Right ventricle myocardium inferior (tissue), 1 donor: ENCODE measurements at places on chromosomes 4 and X.

- no peak for DNase-seq
Measured at GRCh38 chr4:102537269-102537668, 36.1 kb downstream of the NFKB1 start.

DNA sequence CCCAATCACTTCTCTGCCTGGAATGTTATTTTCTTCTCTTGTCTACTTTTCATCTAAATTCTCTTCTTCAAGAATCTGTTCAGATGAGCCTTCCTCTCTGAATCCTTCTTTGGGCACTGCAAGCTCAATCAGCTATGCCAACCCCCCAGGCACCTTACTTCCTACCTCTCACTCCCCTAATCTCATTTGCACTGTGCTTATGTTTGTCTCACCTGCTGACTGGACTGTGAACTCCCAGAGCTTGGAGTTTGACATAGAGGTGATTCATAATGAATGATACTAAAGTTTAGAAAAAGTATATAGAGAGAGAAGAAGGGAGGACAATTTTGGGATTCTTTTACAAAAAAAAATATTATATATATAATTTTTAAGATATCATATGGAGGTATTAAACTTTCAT, 36.3 kb downstream of the ANXA10 start:
- DNase-seq = no peak

DNA sequence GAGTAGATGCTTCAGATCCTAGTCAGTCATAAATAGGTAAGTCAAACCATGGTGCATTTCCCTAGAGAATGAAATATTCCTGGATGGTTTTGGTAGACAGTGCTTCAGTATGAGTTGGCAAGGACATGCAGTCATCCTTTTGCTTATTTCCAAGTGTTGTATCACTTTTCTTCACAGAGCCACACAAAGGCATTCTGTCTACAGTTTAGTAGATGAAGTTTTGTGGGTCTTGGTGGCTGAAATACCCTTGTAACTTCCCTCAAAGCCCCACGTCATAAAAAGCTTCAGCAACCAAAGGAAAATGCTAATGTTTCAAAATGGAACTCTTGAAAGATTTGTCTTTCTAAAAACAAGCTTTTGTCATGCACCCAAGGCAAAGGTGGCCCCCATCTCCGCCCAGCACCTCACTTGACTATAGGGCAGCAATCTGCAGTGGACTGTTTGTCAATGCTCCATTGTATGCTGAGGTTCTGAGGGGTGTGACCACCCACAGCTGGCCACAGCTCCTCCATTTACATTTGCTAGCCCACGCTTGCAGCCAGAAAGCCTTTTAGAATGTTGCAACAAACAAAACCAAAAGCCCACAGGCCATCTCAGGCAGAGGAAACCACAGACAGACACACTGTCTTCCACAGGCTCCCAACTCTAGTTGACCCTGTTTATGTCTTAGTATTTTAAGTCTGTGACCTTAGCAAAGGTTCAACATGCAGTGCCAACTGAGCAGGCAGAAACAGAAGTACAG, 87.1 kb upstream of the FAM9C start:
- DNase-seq = no peak

DNA sequence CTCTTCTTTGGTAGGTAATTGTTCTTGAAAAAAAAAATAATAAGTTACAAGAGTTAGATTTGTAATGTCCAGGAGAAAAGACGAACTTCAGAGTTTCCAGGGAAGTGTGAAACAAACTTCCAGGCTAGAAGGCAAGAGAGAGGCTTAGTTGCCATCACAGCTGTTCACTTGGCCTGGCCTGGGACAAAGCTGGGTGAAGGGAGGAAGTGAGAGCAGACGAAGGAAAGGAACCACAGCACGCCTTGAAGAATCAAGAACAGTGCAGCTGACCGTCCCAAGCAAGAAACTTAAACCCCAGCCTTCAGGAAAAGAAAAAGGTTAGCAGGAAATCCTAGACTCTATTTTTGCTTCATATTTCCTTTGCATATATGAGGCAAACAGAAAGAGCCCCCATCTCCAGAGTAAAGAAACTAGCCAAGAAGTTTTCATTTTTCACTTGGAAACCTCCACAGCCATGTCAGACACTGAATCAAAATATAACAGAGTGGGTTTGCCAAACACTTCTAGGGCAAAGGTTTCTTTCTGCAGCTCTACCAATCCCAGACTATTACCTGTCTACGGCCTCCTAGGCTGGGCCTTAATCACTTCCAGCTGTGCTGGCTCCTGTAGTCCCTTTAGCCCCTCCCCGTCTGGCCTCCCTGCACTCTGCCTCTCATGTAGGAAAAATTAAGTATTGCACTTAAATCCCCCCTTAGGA, 209.6 kb downstream of the SPATA18 start:
- DNase-seq = no peak

DNA sequence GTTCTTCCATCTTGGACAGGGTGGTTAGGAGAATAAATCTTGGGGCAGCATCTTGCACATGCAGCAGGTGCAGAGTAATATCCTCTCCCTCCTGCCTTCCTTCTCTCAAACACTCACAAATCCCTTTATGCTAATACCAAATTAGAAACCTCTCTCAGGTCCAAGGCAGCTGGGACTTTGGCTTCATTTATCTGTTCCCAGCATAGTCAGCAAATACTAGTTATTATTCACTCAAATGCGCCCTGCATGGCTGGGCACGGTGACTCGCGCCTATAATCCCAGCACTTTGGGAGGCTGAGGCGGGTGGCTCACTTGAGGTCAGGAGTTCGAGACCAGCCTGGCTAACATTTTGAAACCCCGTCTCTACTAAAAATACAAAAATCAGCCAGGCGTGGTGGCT, 156.0 kb upstream of the GALNT7 start:
- no peak for DNase-seq

- no peak for DNase-seq
Measured at GRCh38 chr4:145679520-145679919, 426 bp upstream of the C4orf51 start.

DNA sequence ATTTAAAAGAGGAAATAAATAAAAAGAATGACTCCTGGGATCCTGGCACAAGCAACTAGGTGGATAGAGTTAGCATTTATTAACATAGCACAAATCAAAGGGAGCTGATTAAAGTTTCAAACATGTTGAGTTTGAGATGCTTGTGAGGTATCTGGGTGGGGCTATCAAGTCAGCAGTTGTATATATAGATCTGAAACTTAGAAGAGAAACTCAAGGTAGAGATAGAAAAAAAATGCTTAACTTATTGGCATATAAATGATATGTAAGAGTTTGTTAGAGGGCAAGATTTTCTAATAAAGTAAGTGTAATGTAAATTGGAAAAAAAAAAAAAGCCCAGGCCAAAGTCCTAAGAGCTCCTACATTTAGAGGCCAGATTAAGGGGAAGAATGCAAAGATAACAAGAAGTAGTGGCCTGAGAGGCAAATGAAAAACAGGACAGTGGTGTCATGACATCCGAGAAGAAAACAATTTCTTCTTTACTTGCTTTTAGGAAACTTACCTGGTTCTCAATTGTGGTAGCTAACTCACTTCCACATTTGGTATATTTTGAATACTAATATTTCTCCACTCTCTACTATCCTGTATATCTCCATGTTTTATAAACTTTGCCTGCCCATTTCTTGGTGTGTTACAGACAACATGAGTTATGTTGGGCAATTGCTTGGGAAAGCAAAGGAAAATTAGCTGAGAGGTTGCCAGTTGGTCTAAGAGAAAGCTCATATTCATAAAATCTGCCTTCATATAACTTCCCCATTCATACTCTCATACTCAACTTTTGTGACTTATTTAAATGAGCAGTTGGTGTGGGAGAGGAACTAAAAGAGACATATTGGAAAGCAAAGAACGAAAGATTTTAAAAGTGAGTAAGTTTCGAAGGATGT, 169.2 kb downstream of the PARM1 start:
- DNase-seq = no peak

GRCh38 chr4:184382189-184382846, 92.0 kb downstream of the IRF2 start:
- no peak for DNase-seq

GRCh38 chrX:135520022-135520552, 373 bp upstream of the INTS6L start:
- DNase-seq = no peak

DNA sequence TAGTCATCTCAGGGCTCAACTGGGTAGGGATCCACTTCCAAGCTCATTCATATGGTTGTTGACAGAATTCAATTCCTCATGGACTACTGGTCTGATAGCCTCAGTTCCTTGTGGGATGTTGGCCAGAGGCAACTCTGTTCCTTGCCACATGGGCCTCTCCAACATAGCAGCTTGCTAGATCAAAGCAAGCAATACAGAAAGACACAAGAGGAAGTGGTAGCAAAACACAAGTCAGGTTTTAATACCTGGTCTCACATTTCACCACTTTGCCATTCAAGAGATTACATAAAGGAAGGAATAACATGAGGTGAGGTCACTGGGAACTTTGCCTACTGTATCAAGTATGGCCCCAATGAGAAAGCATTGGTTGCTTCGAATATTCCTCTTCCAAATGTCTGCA, 79.2 kb downstream of the PRSS12 start:
- DNase-seq = no peak

- no peak for DNase-seq
Measured at GRCh38 chrX:130887376-130887775, 15.6 kb downstream of the ENOX2 start.

DNA sequence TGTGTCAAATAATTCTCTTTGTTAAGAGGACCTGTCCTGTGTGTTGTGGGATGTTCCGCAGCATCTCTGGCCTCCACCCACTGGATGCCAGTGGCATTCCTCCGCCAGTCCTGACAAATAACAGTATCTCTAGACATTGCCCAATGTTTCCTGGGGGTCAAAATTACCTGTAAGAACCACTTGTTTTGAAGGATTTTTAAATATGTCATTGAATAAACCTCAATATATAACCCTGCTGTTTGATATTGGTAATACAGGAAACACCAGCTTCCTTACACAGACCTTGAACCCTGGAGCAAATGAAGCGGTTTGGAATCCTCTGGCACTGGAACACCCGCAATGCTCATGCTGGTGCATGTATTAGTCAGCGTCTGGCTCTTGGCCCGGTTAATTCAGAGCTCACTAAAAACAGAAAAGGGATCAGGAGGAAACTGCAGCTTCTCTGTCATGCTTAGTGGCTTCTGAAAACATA, 101.3 kb downstream of the TBL1X start:
- DNase-seq = peak; percentile 72

DNA sequence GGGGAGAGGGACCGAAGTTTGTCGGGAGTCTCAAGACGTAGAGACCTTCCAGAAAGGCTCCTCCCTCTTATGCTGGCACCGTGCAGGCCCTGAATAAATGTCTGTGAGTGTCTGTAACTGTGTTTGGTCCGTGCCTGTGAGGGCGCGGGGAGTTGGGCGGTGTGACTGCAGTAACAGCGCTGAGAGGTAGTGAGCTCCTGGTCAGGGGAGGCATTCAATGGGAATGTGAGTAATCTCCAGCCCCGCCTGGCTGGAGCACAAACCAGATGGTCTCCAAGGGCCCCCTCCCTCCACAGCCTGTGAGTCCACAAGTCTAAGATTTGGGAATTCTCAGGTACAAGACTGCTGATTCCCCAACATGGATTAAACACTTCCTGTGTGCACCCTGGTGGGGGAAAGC, 100.0 kb downstream of the HMX1 start:
- DNase-seq = peak; percentile 41

DNA sequence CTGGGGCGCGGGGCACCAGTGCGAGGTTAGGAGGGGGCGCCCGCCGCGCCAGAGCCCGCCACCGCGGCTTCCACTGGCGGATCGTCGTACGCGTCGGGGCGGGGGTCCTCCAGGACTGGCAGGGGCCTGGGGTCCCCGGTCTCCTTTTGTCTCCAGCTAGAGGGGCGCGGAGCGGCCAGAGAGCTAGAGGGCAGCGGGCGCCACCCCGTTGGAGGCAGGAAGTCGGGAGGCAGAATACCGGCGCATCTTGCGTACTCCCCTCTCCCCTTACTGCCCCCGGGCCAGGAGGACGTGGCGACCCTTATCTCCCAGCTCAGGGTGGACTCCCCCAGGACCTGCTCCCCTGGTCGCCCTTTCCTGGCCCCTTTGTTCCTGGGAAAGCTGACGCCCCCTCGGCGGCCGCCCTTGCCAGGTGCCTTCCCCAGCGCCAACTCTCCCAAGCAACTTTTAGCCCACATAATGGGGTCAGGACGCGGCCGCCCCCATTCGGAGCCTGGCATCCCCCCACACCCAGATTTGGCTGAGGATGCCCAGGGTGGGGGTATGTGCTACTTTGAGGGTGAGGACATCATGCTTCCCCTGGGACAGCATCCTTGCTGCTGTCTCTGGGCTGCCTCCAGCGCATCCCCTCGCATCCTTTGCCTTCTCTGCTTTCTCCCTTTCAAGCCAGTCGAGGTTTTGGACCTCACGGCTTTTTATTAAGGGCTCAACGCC, 933 bp downstream of the CNKSR2 start:
- DNase-seq = no peak

DNA sequence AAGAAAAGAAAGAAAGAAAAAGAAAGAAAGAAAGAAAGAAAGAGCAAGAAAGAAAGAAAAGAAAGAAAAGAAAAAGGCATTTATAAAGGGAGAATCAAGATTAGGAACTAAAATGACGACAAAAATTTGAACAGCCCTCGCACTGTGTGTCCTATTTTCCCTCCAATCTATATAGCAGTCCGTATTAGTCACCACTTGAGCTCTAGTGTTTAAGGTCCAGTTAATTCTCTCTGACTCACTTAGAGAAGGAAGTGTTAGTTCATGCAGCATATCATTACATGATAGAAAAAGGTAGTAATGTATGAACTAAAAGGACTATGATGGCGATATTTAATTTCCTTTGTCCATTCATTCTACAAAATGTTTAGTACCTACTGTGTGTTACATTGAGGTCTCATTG, 122.7 kb downstream of the CBLL2 start:
- DNase-seq = no peak

DNA sequence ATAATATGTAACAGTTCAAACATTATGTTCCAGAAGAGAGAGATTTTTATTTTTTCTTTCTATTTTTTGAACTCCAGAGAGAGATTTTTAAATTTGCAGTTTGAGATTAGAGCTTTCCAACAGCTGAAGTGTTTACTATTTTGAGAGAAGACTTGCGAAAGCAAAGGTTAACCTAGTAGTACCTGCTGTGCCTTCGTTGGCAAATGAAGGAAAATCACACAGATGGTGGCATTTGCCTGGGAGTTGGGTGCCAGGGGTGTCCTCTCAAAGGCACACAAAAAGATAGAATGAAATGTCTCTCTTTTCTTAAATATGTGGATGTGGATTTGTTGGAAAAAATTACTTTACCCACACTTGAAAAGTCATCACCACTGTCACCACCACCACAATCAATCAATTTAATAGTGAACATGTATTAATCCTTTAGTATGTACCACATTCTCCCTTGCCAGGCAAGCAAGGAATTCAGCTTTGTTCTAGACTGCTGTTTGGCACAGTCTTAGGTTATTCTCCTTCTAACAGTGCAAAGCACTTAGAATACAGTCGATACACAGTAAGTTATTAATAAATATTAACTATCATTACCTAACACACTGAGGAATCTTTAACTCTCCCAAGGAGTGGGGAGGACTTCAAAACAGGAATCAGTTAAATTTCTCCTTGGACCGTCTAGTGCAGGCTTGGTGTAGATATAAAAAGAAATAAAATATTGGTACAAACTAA, 838.2 kb upstream of the FTHL17 start:
- no peak for DNase-seq

- DNase-seq = no peak
Measured at GRCh38 chr4:88599298-88599697, 7.0 kb downstream of the HERC3 start.
